HTR-8/SVneo (cell line): ENCODE measurements at places on chromosomes 11 and 22.

- no peak for DNase-seq
These were observed 181.0 kb downstream of the CHST1 start for GRCh38 chr11:45484326-45484883.

- DNase-seq = peak; percentile 48
These were observed 22.9 kb upstream of the MRPL17 start for GRCh38 chr11:6705905-6706535.

DNA sequence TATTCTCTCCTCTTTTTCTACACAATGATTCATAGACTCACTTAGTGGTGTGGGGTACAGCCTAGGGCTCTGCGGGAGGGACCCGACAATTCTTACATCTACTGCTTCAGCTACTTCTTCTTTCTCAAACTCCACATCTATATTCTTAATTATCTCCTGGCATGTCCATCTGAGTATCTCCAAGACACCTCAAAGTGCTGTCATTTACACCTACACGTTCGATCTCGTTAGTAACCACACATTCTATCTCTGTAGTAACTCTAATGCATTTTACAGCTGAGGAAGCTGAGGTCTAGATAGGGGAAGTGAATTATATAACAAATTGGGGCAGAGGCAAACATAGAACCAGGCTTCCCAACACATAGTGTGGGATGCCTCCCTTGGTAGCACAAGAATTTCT, 27.7 kb upstream of the RRM1 start:
- DNase-seq = no peak

- no peak for DNase-seq
These were observed 10.3 kb downstream of the SELENOO start for GRCh38 chr22:50211147-50211546.

DNA sequence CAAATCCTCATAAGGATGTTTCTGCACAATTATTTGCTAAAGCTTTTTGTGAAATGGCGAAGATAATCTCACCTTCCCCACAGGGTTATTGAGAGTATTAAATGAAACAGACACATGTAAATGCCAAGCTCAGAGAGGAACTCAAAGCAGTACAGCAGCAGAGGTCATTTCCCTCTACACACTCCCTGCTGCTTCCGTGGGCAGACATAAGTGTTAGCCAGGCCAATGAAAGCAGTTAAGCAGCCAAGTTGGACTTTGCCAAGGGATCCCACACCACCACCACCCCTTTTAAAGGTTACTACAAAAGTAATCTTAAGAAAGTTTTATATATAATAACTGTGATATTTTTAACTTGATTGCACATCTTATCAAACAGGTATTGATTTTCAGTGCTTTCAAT, 4.0 kb upstream of the FAM111A start:
- DNase-seq = no peak
